ENCODE measurements at places on chromosomes 7 and 10.

GRCh38 chr10:118642228-118642627 is 46.8 kb upstream of the PRLHR start:
- no peak for DNase-seq

GRCh38 chr10:75450075-75450445 is 18.6 kb downstream of the LRMDA start:
- no peak for DNase-seq

GRCh38 chr7:137513091-137513490 is 169.6 kb upstream of the PTN start:
- no peak for DNase-seq

- no peak for DNase-seq
Observed at GRCh38 chr7:27860800-27861199, 120.8 kb downstream of the TAX1BP1 start.

DNA sequence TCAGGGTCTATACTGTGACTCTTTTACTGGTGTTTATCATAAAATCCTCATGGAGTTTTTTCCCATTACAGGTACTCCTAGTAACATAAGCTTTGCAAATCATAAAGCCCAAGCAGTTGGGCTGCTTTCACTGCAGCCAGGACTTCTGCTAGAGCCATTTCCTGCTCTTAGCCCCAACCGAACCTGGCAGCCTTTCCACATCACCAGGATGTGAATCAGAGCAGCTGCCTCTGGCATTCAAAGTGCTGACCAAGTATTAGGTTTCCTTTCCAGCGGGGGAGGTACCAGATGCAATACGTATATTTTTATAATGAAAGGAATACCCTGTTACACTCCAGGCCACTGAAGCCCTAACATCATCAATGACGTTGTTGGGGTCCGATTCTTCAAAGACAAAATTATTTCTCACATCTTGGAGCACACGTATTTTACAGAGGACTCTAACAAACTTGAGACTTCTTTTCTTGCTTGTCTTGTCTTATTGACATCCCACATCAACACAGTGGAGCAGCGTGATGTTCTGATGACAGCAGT is 3.6 kb upstream of the HTR5A start:
- DNase-seq = no peak
